ENCODE measurements at places on chromosomes 1 and 21.

DNA sequence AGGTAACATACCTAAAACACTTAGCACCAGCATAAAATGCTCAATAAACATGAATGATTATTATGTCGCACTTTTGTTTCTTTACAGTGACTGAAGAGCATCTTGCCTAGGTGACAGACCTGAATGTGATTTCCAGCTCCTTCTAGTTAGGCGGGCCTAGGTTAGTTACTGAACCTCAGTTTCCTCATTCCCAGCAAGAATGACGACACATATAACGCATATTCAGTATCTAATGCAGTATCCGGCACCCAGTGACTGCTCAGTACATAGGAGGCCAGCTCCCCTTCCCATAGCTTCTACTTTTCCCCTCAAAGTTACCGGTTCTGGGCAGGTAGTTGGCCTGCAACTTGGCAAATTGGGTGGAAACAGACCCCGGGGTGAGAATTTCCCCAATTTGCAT is 763 bp downstream of the AUNIP start:
- DNase-seq: no peak

DNA sequence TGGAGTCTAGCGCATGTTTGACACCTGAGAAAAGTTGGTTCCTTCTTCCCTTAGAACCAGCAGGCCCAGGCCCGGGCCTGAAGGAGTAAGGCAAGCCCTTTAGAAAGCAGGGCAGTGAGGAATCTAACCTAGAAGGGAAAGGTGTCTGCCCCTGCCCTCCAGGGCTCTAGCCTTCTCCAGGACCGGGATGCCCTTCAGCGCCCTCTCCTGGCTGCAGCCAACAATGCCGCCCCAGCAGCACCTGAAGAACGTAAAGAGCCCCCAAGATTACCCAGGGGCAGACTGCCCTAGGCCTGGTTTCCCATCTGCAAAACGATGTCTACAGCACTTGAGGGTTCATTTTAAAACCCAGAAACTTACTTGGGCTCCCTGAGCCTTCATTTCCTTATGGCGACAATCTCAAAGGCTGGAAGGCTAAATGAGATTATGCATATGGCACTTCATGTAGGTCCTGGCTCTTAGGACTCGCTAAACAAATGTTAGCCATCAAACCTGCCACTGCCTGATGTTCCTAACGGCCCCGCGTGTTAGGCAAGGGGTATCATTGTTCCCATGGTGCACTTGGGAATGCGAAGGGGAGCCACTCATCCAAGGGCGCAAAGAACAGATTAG is 106.7 kb upstream of the KLHDC7A start:
- no peak for DNase-seq

GRCh38 chr1:110150330-110151174 is at the start of gene SLC6A17:
Gene SLC6A17, plus strand, starts transcription at chr1:110150494. Its CDS starts 16,436 bp downstream, at chr1:110166930.
- no peak for DNase-seq

GRCh38 chr1:177975588-177976495 is 6.0 kb upstream of the SEC16B start:
- DNase-seq: no peak

DNA sequence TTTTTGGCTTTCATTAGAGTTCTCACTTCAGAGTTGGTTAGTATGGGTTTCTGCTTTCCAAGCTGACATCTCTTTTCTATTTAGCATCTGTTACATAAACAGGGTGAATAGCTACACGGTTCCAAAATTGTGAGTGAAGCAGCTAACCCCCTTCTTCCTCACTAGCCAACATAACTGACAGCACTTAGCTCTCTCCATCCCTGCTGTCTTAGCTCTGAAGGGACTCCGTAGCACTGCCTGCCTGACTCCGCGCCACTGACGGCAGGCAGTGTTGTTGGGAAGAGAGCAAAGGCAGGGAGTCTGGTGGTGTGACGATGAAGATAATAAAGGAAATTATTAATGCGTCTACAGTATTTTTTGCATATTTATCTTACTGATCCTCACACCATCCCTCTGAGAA is 247.0 kb downstream of the PTBP2 start:
- DNase-seq: no peak

GRCh38 chr1:163796394-163796821 is 474.7 kb downstream of the NUF2 start:
- DNase-seq: no peak

DNA sequence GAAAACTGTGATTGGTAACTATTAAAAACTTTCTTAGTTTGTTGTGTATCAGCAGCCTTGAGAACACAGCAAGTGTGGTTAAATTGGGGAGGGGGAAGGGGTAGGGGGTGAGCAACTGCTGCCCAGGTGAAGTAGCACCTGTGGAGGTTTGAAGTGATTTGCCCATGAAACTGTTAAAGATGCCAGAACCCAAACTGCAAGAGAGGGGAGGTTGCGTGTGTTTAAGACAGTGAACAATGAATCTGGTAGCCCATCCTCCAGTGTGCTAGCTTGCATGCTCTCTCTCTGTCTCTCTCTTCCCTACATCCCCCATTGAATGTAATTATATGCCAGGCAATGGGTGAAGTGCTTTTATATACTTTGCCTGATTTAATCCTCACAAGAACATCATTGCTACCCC is 154.7 kb downstream of the RUNX1 start:
- no peak for DNase-seq

DNA sequence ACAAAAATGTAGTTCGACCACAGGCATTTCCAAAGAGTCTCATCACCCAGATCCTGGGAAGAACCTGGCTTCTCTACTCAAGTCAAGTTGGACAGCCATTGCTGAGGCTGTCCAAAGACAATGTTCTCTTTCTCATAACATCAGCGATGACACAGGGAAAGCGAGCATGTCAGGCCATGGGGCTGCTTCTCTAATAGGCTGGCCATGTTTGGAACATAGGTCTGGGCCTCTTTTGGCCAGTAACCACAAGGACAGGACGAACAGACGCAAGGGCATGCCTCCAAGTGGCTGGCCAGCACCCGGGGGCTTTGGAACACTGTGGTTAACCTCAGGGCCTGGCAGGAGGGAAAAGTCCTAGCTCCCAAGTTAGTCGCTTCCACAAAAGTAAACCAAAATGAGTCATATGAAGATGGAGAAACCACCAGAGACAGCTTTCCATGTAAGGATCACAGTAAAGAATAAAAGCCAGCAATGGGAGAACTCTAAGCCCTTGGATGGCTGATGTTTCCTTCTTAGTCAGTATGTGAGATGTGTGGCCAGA is 80.6 kb upstream of the SLC44A3 start:
- no peak for DNase-seq

- DNase-seq: no peak
Measured at GRCh38 chr1:21246905-21247642, 43.2 kb downstream of the ECE1 start.

GRCh38 chr1:223216531-223217205 is 73.6 kb upstream of the TLR5 start:
- DNase-seq: no peak

DNA sequence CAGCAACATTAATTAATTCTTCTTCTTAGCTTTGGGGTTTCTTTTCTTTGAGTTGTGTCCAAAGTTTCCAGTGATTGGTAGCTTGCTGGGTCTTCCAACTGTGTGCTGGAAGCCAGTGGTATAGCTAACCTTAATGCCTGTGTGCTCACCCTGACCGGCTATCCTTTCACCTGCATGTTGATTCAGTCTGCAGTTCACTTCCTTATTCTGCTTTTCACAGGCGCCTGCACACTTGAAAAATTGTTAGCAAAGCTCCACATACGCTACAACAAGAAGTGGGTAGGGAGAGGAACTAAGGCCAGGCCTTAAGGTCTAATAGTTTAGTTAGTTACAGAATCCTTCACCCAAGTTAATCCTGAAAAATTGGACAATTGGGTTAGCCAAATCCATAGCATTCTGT is 35.7 kb downstream of the NCF2 start:
- no peak for DNase-seq
